ENCODE measurements at places on chromosomes 13 and 19. TPM values are rescaled to one million over a fixed set of nuclear protein-coding genes. Genes with fewer than 3 reads are reported as not detected.

- peak; percentile 63 for DNase-seq
Measured at GRCh38 chr19:35269438-35270117, 816 bp downstream of the USF2 start.

PSG2 gene
- total RNA-seq = 0.41 TPM

DNA sequence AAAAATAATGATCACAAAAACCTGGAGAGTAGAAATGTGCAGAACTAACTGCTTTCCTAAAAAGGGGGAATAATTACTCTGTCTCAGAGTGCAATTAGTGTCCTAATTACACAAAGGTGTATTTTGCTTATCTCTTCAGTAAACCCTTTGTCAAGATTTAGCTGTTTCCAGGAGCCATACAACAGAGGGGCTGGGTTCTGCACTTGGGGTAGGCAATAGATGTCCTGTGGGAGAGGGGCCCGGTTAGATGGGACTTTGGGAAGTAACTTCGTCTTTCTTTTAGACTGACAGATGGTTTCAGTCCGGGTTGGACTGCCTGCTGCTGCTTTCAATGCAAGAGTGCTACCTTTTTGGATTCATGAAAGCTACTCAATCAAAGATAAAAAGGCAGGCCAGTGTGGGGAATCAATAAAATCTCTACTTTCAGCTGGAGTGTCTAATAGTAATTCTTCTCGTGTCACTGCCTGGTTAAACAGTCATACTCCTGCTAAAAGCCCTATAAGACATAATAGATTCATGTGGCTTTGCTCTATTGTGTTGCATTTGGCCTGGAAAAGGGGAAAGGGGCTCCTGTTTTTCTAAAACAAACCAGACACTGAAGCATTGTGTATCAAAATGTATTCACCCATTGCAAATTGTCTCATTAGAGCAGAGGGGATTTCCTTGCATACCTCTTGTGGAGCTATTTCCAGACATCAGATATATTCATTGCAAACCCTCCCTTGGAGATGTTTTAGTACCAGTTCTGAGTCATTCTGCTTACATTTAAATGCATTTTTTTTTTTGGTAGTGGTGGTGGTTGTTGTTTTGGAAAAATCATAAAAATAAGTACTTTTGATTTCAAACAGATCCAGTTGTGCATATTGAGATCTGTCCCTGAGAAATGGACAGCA, 83.3 kb upstream of the PCDH8 start:
- no peak for DNase-seq

- peak; percentile 96 for DNase-seq
Measured at GRCh38 chr13:77507931-77508776, 27.4 kb upstream of the SCEL start.

DNA sequence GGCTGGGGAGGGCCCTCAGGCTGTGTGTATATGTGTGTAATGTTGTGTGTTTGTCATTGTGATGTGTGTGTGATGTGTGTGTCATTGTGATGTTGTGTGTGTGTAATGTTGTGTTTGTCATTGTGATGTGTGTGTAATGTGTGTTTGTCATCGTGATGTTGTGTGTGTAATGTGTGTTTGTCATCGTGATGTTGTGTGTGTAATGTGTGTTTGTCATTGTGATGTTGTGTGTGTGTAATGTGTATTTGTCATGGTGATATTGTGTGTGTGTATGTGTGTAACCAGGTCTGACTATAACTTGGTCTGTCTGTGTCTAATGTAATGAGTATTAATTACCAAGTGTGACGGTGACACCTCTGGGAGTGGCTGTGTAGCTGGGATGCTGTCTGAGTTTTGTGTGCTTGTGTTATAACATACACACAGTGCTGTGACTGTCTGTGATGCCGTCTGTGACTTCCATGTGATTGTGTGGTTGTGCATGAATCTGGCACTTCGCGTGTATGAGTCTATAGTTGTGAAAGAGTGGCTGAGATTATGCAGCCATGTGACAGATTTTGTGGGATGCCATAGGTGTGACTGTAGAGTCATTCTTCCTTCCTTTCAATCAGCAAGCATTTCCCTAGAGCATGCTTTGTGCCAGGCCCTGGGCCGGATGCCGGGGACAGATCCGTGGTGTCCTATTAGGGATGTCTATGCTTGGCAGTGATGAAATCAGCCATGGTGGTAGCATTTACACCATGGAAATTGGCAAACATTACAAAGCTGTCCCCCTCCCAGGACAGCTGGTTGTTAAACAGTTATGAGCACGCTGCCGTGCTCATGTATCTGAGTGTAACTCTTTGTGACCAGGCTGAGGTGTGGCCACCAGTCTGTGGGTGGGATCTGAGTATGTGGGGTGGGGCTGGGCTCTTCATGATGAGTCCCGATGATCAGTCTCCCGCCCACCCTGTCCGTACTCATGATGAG, 6.4 kb downstream of the TNFSF14 start:
- DNase-seq = no peak

DNA sequence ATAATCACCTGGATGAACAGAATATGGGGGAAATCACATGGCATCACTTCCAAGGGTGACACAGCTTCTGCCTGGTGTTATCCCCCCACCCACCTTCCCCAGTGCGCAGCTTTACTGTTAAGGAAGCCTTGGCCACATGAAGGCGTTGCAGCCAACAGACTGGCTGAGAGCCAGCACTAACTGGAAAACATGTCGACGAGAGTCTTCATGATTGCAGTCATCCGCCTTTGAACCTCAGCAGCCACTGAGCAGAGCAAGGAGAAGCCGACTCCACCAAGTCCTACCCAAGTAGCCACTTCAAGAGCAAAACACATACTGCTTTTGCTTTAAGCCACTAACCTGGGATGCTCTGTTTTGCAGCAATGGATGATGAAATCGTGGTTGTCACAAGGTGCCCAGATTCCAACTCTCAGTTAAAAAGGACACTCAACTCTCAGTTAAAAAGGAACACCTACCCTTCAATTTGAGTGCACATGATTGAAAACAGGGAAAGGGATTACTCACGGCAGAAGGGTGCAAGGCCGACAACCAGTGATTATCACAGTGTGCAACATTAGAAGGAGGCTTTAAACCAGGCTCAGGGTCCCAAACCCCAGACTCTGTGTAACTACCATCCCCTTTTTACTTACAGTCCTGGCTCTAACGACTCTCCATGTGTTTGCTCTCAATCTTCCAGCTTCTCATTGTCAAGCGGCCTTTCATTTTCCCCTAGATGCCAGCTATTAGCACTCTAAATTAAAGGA, 149.1 kb downstream of the KLF12 start:
- no peak for DNase-seq

ZNF433 gene
- total RNA-seq = not detected

DNA sequence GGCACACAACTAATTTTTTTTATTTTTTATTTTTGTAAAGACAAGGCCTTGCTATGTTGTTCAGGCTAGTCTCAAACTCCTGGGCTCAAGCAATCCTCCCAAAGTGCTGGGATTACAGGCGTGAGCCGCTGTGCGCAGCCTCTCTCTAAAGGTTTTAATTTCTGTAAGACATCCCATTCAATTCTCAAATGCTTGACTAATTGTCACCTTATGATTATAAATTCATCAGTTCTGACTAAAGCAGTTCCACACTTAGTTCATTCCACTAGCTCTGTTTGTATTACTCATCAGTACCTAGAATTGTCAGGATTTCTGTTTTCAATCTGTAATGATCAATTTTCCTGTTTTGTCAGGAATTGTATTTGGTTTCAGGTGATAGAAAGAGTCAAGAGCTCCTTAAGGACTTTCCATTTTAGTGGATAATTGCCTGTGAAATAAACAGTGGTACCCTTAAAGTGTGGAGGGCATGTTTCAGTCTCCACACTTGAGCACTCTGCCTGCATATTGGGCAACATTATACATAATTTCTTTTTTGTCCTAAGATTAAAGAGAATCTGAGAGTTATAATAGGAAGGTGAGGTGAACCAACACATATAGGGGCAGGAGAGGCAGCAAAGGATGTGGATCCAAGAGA, 27.6 kb downstream of the GPALPP1 start:
- DNase-seq = no peak

TINCR gene
- total RNA-seq = 0.38 TPM

- peak; percentile 54 for DNase-seq
Measured at GRCh38 chr19:5536337-5536894, 31.3 kb downstream of the TINCR start.

DNA sequence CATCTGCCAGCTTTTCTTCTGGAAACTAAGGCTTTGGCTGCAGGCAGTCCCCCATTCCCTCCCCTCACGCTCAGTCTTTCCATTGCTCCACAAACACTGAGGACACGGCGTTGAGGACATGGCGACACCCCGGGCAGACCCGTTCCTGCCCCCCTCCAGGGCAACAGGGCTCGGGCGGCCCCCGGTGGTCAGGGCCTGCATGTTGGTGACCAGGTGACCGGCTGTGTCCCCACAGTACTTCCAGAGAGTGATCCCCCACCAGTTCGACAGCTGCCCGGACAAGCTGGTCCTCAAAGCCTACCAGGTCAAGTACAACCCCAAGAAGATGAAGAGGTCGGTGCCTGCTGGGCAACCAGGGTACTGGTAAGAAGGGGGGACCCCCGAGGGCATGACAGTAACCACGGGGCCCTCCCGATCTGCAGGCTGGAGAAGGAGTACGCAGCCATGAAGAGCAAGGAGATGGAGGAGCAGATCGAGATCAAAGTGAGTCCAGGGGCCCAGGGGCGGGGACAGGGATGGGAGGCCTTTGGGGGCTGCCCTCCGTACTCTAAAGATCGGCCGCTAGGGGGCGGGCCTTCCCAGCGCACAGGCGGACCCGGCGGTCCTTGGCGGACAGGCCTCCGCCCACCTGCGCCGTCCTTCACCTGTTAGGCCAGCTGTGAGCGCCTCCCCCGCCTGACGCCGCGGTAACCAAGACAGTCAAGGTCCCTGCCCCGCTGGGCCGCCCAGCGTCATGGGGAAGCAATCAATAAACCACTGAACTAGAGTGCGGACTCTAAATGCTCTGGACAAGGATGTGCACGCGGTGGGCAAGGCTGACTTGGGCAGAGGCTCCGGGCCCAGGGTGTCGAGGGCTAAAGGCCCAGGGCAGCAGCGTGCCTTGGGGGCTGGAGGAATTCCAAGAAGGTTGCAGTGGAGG, 21.1 kb downstream of the PRR36 start:
- no peak for DNase-seq

CRTC1 gene
- 8.8 TPM for total RNA-seq

SRRM5 gene
- total RNA-seq = 0.23 TPM

PSG7 gene
- total RNA-seq = not detected

DNA sequence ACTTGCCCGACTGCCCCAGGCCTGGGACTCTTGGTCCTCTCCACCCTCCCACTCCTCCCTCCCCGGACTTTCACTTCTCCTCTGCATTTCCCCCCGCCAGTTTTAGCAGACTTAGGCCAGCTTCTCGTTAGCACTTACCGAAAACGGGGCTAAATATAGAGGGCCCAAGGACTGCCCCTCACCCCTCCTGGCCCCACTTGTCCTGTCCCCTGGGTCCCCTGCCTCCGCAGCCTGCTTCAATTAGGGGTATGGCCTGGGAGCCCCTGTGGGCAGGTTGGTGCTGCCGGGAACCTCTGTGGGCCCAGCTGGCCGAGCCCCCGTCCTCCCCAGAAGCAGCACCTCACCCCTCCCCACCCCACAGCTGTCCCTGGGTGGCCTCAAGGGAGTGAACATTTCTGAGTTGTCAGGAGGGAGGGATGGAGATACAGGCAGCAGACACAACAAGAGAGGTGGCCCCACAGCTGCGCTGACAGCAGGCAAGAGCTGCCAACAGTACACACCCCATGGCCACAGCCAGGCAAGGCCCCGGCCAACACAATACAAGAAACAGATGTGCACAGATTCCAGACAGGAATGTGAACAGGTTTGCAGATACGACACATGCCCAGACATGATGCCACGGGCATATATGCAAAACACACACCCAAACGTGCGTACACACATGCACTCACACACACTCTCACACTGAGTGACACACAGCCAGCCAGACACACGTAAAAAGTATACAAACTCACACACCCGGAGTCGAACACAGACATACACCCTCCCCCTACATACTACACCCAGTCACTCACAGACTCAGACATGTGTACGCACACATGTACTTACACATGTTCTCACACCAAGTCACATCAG, 2.6 kb downstream of the POU2F2 start:
- DNase-seq = no peak

FFAR1 gene
- not detected for total RNA-seq

KXD1 gene
- 73.4 TPM for total RNA-seq

GRCh38 chr13:75220861-75221260, 261.1 kb downstream of the TBC1D4 start:
- no peak for DNase-seq

ONECUT3 gene
- not detected for total RNA-seq

DLL3 gene
- 0.89 TPM for total RNA-seq

TEX29 gene
- total RNA-seq = 0.43 TPM

DNA sequence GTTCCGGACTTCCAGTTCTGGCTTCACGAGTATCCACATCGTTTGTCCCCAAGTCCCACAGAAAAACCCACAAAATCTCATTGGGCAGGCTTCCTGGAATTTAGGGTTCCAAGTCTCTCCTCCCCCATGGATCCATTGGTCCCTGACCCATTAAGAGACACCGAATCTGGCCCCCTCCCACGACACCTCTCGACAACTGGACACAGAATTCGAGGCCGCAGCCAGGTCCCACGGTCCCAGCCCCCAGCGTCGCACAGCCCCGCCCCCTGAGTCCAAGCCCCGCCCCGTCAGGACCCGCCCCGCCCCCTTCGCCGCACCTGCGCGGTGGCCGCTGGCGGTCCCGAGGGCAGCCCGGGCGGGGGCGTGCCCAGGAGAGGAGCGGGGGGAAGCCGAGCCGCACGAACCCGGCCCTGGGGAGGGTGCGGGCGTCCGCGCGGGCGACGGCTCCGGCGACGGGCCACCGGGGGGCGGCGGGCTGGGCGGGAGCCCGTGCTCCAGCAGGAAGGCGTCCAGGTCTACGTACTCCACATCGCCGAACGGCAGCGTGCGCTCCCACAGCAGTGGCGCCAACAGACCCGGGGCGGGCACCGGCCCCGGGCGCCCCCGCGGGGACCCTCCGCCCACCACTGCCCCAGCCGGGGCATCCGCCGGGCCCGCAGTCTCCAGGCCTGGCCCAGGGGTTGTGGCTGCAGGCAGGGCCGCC, 1.8 kb downstream of the DBP start:
- no peak for DNase-seq

DNA sequence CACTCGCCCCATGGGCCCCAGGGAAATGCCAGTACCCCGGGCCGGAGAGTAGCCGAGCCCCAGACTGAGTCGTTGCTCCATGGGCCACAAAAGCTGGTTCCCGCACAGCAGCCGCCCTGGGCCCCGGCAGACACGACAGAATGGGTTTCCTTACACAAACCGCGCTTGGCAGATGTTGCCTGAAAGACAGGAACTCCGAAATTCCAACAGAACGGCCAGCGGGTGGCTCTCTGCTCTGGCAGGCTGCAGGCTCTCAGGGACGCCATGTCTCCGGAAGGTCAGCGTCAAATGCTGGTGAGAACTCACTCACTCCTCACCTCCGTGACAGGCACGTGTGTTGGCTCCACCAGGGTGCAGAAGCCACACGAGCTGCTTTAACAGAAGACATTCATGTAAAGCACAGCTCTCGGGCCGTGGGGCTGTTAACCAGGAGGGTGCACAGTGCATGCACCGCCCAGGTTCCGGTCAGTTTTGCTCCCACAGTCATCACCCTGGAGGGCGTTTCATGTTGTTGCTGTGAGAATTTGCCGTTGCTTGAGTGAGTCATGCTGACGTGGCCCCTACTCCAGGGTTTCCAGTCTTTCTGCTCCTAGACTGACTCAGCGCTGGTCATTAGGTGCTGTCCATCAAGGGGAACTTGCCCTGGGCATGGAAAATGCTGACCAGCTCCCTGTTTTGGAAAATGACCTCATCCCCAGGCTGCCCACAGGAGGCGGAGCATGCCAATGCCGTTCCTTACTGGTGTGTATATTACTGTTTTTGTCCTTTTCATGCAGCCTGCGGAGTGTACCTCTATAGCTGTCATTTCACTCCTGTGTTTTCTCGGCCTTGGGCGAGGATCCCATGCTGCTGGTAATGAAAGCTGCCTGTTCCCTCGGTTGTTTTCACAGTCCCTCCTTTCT, 44.8 kb downstream of the ANKRD10 start:
- peak; percentile 100 for DNase-seq

NLRP5 gene
- not detected for total RNA-seq

BLOC1S3 gene
- 14.5 TPM for total RNA-seq

Data from astrocyte (in vitro differentiated cells and primary cell).